ENCODE measurements at places on chromosomes 16 and 17. TPM values are rescaled to one million over a fixed set of nuclear protein-coding genes. Genes with fewer than 3 reads are reported as not detected.

Gene PTX4
- not detected for total RNA-seq

Gene SLC43A2
- total RNA-seq: 0.48 TPM

Gene TBC1D3E
- not detected for total RNA-seq

Gene GNAO1
- 1.4 TPM for total RNA-seq

Gene RNF157
- 127 TPM for total RNA-seq
